ENCODE measurements at places on chromosomes 12 and 14.

GRCh38 chr12:52824741-52825410 is 9.2 kb downstream of the KRT79 start:
- no peak for DNase-seq

DNA sequence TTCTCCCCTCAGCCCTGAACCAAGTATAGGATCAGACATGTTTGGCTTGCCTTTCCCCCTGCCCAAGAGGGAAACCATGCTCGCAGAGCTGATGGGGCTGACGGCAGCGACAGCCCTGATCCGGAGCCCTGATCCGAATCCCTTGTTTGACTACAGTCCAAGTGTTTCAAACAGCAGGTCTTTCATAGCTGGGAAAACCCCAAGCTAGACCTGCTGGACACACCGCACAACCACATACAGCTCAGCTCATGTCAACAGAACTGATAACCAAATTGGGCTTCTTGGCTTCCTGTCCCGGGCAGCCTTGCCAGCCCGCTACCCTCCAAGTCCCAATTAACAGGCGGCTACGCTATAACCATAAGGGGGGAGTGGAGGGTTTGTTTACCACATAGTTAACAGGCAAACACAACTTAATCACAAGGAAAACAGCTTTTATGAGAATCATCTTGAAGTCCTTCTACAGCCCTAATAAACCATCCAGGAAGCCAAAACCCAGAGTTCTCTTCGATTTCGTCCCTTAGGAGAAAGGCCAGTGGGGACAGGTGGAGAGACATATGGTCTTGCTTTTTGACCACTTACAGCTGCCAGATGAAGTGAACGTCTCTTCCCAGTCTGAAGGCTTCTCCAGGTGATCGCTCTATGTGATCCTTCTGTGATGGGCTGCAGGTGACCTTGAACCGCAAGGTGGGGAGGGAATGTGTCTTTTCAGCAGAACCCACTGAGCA is 64.5 kb upstream of the MANSC4 start:
- DNase-seq: no peak

DNA sequence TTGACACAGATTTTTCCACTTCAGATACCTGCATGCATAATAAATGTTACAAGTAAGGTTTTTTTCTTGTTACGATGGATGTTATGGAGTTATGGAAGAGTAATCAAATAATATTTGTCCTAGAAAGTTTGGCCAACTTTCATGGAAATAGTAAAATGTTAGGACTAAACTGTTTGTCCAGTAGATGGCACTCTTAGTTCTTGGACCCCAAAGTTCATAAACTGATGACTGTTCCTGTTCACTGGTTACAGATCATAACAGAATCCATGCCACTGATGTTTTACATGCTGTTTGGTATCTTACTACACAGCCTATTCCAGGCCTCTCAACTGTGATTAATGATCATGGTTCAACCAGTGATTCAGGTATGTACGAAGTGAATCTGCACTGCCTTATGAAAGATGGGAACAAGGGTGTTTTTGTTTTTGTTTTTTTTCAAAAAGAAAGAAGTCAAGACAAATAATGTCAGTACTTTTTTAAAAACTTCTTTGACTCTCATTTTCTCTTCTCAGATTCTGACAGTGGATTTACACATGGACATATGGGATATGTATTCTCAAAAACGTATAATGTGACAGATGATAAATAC is 48.8 kb upstream of the SLCO1C1 start:
- no peak for DNase-seq

- no peak for DNase-seq
Observed at GRCh38 chr14:89445273-89445973, 28.4 kb upstream of the FOXN3 start.

GRCh38 chr12:47715393-47715876 is 9.6 kb upstream of the RPAP3 start:
- peak; percentile 88 for DNase-seq

DNA sequence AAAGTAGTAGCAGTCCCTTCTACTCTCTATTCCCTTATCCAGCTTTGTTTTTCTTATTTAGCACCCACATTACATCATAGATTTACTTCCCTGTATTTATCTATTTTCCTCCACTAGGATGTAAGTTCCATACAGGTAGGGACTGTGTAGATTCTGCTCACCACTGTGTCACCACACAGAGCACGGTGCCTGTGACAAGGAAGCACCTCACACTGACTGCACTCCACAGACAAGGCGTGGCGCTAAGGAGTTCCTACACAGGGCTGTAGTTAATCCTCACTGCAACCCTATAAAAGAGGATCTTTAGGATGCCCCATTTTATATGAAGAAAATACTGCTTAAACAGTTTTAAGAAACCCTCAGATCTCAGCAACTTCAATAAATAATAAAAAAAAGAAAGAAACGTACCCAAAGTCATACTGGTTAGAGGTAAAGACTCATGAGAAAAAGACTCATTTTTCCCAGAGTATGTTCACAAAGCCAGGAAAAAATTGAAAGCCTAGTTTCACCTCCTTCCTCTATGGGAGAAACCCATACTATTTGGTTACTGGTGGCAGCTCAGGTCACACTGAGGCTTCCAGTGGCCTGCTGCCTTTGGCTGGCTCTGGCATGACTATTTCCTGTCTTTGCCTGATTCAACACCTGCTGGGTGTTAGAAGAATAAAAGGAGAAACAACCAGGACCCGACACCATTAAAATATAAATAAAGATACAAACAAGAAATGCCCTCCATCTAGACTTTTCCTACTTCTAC is 36.9 kb downstream of the RAD9B start:
- DNase-seq: no peak

- no peak for DNase-seq
Observed at GRCh38 chr12:52423035-52423434, 11.1 kb downstream of the KRT75 start.

DNA sequence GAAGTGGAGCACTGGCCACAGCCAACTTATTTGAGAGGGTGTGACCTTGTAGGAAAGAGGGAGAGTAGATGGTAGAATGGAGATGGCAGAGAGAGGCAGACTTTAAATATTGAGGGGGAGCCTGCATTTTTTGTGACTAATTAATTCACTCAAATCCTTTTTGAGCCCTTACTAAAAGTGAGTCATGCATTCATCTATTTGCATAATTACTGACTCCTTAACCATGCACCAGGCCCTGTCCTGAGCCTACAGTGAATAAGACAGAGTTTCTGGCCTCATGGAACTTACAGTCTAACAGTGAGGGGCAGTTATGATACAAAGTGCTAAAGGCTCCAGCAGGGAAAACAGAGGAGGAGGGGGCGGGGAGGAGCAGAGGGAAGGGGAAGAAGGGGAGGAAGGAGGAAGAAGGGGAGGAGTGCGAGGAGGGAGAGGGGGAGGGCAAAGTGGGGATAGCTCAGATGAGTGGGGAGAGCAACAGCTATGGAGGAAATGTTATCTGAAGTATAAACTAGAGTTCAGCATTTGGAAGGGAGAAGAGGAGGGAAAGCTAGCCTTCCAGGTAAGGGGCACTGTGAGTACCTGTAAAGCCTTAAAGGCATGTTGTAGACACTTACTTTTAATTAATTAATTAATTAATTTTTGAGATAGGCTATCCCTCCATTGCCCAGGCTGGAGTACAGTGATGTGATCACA is 7.5 kb upstream of the CTDSP2 start:
- DNase-seq: no peak

DNA sequence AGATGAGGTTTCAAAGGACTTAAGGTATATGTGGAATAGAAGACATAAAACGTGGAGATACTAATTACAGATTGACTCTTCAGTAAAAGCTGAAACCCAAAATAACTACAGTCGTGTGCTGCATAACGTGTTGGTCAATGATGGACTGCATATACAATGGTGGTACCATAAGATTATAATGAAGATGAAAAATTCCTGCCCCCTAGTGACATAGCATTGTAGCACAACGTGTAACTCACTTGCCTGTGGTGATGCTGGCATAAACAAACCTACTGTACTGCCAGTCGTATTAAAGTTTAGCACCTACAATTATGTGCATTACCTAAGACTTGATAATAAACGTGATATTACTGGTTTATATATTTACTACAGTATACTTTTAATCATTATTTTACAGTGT is 150.3 kb downstream of the LRRK2 start:
- no peak for DNase-seq

GRCh38 chr14:70045844-70046535 is 142.8 kb downstream of the SLC8A3 start:
- DNase-seq: no peak

- DNase-seq: no peak
Observed at GRCh38 chr14:92967346-92967926, 44.5 kb downstream of the CHGA start.

- DNase-seq: no peak
Observed at GRCh38 chr14:21385188-21385904, 1.5 kb upstream of the SUPT16H start.

- DNase-seq: no peak
Observed at GRCh38 chr12:111089616-111090015, 169.2 kb upstream of the MYL2 start.

GRCh38 chr12:46926526-46926925 is 100.7 kb upstream of the SLC38A4 start:
- no peak for DNase-seq

- DNase-seq: no peak
Observed at GRCh38 chr14:68709007-68709406, 83.9 kb downstream of the ZFP36L1 start.

GRCh38 chr14:75654127-75654732 is 6.4 kb downstream of the ERG28 start:
- peak; percentile 87 for DNase-seq

- no peak for DNase-seq
Observed at GRCh38 chr14:42470427-42470719, 863.7 kb downstream of the LRFN5 start.
